ENCODE measurements at places on chromosomes 1 and 21.

DNA sequence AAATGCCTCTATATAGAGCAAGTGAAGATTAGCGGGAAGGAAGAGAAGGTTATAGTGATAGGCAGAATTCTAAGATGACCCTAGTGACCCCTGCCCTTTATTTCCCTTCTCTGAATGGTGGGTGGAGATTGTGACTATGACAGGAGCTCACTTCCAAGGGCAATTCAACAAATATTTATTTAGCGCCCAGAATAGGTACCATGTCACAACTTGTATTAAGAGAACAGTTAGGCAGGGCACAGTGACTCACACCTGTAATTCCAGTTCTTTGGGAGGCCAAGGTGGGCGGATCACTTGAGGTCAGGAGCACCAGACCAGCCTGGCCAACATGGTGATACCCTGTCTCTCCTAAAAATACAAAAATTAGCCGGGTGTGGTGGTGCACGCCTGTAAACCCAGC is 236.0 kb upstream of the POGK start:
- no peak for DNase-seq

DNA sequence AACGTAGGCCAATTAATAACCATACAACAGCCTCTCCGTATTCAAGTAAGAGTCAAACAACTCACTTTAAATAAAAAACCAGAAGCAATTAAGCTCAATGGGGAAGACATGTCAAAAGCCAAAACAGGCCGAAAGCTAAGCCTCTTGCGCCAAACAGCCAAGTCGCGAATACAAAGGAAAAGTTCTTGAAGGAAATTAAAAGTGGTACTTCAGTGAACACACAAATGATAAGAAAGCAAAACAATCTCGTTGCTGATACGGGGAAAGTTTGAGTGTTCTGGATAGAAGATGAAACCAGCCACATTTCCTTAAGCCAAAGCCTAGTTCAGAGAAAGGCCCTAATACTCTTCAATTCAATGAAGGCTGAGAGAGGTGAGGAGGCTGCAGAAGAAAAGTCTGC is 53.4 kb downstream of the SIPA1L2 start:
- no peak for DNase-seq

DNA sequence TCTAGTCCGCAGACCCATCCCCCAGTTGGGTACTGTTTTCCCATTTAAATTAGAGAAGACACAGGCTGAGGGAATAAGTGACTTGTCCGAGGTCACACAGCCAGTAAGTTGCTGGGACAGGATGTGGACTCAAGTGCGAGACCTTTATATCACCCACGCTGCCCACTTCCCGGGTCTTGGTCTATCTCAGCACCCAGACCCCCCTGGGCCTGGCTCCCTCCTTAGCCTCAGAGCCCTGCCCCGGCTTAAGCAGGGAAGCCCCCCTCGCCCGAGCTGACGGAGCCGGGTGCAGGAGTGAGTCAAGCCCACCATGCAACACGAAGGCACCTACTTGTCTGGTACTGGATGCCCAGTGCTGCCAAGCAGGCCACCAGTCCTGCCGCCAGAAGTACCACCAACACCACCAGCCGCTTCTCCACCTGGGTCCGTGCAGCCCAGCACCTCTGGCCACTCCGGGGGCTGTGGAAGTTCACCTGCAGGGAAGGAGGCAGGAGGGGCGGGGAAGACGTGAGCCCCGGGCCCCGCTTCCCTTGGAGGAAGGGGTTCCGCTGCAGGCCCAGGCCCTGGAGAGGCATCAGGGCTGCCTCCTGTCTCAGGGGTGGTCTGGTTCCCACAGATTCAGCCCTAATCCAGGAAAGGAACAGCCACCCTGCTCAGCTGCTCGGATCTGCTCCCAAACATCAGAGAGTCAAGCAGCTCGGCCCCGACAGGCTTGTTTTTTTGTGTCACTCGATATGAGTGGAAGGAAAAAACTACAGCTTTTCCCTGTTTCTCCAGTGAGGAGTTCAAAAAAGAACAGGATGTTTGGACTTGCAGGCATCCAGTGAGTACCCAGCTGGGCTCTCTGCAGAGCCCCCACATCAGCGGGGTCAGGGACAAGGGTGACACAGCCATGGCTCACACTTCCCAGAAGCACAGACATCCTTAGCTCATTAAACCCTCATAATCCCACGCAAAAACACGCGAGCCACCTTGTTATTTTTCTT is 11.1 kb downstream of the ECE1 start:
- no peak for DNase-seq

DNA sequence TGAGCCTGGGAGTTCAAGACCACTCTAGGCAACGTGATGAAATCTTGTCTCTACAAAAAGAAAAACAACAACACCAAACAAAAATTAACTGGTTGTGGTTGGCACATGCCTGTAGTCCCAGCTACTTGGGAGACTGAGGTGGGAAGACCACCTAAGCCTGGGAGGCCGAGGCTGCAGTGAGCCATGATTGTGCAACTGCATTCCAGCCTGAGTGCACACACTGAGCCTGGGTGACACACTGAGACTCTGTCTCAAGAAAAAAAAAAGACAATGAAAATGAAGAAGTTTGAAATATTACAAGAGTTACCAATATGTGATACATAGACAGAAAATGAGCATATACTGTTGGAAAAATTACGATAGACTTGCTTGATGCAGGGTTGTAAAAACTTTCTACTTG is 31.9 kb downstream of the PDC start:
- peak; percentile 8 for DNase-seq

DNA sequence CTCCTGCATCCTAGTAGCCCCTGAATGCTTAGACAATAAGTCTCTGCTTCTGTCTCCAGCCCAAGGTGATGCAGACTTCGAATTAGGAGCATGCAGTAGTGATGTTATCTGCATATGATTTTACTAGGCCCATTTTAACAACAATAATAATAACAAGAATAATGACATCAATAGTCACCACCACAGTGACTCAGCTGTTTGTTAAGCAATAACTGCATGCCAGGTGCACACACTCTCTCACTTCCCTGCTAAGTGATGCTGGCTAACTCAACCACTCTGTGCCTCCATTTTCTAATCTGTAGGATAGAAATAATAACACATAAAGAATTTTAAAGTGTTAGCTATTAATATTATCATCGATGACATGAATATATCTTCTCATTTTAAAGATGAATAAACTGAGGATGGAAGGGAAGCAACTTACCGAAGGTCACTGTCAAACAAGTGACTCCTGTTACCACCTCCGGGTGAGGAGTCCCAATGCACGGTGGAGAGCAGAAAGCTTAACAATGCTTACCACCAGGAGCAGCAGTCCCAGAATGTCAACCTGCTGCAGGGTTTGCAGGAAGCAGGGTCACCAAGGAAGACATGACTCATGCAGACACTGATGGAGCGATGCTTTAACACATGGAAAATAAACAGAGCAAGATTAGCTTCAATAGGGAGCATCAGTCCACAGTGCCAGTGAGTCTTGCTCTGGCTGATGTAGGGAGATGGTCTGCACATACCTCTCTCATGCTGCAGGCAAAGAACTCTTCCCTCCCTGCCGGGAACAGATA is 290.2 kb downstream of the SPATA17 start:
- no peak for DNase-seq

DNA sequence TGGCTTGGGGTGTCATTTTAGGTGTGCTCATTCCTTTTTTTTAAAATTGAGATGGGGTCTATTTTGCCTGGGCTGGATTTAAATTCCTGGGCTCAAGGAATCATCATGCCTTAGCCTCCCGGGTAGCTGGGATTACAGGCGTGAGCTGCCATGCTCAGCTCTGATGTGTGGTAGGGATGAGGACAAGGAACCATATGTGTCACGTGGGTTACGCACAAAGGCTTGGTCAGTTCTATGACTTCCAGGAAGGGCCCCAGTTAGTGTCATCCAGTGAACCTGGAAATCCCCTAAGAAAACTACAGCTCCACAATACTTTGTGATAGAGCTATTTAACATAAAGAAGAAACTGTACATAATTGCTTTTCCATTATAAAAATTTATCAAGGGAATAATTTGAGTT is 6.7 kb upstream of the METTL25B start:
- DNase-seq = no peak

GRCh38 chr1:203797948-203798655 is 2.7 kb downstream of the ZBED6 start:
- peak; percentile 31 for DNase-seq

GRCh38 chr1:22197644-22198043 is 54.7 kb upstream of the WNT4 start:
- DNase-seq = no peak

DNA sequence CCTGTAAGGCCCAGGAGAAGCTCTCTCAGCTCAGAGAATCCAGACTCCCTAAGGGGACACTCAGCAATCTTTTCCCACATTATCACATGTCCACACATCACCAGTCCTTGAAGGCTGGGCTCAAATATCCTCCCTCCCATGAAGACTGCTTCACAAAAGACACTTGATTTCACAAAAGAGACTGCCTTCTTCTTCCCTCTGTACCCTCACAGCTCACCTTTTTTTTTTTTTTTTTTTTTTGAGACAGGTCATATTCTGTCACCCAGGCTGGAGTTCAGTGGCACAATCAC is 1.5 kb downstream of the CD58 start:
- no peak for DNase-seq

GRCh38 chr1:68128820-68129219 is 78.4 kb upstream of the DIRAS3 start:
- DNase-seq = no peak

GRCh38 chr1:70429219-70429618 is 18.2 kb downstream of the CTH start:
- DNase-seq = peak; percentile 28

DNA sequence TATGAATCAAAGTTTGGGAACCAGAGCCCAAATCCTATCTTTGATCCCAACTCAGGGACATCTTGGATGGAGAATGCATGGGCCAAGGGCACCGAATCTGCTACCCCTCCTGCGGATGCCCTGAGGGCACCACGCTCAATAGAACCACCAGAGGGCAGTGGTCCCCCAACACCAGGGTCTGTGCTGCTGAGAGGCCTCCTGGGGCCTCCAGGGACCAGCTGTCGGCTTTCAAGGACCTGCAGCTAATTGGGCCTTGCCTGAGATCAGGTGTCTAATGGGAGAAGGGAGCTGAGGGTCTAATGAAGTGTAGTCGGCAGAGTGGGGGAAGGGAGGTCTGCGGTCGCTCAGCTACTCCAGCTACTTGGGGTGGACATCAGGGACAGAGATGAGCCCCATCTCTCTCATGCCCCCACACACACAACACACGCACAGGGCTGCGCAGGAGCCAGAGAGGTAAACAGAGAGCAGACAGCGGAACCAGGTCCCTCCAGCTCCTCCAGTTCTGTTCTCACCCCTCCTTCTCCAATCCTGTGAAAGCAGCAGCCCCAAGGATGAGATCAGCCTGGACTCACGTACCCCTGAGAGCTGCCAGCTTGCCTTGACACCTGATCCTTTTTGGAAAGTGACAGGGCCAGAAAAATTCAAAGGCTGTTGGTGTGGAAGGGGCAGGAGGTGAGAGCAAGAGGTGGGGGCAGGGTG is 34.9 kb upstream of the PPP1R15B start:
- DNase-seq = peak; percentile 58

DNA sequence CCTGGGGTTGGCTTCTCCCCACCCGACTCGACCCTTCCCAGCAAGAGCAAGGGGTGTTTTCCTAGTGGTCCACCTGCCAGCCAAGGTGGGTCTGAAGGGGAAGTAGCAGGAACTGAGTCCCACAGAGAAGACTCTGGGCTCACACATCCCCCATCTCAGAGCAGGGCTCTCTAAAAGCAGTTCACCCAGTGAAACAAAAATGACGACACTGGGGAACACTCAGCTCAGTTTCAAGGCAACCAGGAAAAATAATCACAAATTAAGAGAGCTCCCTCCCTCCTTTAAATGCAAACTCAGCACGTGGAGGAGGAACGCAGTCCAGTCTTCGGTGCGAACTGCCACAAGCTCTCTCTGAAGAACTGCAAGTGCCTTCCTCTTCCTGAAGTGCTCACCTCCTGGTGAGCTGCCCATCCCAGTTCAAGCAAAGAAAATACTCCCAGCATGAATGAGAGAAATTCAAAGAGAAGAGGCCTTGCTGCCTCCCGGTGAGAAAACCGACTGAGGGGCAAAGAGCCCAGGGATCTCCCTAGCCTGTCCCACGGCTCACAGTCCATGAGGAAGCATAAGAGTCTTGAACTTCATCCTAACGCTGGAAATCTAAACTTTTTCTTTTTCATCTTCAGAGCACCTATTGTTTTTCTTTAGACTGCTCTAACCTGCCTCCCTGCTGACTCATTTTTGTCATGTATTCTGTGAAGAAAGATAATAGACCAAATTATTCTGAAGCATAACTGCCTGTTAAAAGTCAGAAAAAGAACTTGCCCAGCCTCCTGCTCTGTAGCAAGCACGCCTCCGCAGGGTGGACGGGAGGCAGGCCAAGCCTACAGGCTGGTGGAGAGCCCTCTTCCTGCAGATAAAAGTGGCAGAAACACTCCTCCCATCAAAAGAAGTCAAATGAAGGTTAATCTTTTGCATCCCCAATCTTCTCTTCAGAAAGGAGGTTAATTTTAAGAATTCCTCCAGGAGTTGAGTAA is 281.4 kb downstream of the HHIPL2 start:
- no peak for DNase-seq

GRCh38 chr1:41918450-41919043 is at the start of gene HIVEP3:
TSS of gene HIVEP3 (minus strand) at chr1:41918922.
- DNase-seq = peak; percentile 35

DNA sequence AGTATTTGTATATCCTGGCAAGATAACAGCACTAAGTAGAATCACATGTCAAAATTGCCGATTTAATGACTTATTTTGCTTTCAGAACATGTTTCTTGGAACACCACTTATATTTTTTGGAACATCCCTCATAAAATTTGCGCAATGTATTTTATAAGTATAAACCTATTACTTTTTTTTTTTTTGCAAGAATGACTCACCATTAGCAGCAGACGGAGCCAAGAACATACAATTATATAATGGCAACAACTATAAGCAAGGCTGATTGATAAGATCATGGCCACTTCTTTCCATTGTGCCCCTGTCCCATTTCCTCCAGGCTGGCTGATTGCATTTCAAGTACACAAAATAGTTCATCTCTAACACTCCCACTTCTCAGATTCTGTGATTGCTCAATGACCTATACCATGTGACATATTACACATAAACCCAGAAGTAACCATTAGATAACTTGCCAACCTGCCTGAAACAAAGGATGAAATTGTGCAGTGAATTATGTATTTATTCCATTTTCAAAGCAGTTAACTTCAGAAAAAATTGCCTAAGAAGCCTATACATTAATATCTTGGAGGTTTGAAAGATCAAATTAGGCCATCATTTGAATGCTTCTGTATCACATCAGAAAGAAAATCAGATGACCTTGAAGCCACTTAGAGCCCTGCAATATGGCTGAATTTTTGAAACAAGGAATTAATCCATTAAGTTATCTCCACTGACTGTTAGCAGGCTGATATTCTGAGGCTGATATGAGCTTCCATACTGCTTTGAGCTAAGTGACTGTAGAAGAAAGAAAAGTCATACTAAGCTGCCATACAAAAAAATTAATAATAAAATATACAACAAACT is 77.8 kb upstream of the PRMT6 start:
- DNase-seq = peak; percentile 82

GRCh38 chr1:60898987-60899386 is 183.4 kb upstream of the NFIA start:
- no peak for DNase-seq
